Suppressor macrophage (primary cell): ENCODE measurements at places on chromosomes 2 and 18.

DNA sequence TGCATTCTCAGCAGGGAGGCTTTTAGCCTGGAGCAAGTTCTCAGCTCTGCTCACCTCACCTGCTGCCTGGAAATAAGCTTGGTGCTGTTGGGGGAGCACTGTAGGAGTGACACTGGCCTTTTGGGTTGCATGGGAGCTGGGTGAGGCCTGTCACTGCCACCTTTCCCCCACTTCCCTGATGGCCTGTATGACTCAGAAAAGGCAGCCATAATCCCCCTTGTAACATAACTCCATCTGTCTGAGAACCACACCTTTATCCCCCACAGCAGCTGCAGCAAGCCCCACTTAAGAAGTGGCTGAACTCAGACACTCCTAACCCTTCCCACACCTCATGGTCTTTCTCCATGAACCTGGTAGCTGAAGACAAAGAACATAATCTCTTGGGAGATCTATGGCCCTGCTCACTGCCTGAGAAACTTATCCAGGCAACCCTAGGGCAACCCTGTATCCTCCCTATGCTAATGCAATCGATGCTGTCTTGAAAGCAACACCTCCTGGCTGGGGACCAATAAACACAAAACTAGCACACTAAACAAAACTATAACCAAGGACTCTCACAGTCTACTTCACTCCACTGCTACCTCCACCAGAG lies 258.9 kb upstream of the OSR1 start:
- DNase-seq: no peak

DNA sequence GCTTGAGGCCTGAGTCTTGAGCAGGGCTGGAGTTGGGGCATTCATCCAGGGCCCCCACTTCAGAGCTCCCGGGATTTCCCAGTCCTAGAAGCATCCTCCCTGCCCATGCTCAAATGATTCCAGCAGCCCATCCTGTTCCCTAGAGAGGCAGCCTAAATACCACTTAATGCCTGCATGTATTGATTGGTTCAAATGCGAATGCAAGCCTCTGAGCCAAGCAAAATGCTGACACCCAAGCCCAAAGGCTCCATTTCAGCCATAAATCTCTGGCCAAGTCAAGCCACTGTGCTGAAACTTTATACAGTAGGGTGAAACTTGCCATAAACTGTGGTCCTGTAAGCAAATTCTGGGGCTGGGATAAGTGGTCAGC lies 279.8 kb downstream of the CLIP4 start:
- DNase-seq: no peak

DNA sequence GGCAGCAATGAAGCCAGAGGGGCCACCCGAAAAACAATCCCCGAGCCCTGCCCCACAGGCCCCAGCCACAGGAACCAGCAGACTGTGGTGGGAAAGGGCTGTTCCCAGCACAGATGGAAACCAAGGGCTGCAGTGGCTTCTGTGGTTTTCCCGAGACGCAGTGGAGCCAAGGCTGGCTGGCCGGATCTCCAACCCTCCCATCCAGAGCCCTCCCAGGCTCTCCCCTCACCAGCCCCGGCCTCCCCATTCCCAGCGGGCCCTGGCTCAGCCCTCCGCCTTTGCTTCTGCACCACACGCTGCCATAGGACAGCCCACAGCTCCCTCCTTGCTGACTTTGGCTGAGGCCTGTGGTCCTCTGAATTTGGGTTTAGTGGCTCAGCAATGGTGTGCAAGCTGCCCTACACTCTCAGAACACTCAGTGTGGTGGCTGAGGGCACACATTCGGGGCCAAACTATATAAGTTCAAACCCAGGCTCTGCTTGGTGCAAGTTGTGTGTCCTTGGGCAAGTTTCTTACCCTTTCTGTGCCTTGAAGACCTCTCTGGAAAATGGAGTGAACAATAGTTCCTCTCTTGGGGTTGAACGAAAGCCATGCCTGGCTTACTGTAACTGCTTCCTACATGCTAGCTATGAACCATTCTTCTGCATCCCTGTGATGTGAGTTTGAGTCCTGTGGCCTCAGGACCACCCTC lies 200.1 kb downstream of the SMAD7 start:
- DNase-seq: no peak

DNA sequence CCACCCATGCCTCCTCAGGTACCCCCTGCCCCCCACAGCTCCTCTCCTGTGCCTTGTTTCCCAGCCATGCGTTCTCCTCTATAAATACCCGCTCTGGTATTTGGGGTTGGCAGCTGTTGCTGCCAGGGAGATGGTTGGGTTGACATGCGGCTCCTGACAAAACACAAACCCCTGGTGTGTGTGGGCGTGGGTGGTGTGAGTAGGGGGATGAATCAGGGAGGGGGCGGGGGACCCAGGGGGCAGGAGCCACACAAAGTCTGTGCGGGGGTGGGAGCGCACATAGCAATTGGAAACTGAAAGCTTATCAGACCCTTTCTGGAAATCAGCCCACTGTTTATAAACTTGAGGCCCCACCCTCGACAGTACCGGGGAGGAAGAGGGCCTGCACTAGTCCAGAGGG lies 803 bp upstream of the DES start:
- no peak for DNase-seq

- no peak for DNase-seq
Observed at GRCh38 chr2:194735837-194736542, 921.0 kb upstream of the SLC39A10 start.

GRCh38 chr2:72895759-72896281 lies 8.6 kb downstream of the SPR start:
- no peak for DNase-seq

GRCh38 chr2:200469708-200470211 lies 40.1 kb downstream of the KCTD18 start:
- no peak for DNase-seq
